ENCODE measurements at places on chromosomes 11 and 22.

DNA sequence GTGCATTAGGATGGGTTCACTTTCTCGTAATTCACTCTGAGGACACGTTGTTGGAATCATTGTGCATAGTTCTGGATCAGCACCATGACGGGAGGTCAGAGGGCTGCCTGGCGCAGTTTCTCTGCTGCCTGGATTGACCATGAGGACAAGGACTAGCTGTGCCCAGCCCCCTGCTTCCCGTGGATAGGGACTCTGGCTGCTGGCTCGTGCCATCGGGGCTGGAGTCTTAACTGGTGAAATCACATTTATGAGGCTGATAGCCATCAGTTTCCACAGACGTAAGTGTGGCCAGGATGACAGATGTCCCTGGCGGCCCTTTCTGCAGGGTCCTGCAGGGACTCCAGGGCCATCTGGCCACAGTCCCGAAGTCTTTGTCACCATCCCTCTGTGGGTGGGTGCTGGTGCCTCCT lies 24.1 kb upstream of the GRAMD4 start:
- no peak for DNase-seq

DNA sequence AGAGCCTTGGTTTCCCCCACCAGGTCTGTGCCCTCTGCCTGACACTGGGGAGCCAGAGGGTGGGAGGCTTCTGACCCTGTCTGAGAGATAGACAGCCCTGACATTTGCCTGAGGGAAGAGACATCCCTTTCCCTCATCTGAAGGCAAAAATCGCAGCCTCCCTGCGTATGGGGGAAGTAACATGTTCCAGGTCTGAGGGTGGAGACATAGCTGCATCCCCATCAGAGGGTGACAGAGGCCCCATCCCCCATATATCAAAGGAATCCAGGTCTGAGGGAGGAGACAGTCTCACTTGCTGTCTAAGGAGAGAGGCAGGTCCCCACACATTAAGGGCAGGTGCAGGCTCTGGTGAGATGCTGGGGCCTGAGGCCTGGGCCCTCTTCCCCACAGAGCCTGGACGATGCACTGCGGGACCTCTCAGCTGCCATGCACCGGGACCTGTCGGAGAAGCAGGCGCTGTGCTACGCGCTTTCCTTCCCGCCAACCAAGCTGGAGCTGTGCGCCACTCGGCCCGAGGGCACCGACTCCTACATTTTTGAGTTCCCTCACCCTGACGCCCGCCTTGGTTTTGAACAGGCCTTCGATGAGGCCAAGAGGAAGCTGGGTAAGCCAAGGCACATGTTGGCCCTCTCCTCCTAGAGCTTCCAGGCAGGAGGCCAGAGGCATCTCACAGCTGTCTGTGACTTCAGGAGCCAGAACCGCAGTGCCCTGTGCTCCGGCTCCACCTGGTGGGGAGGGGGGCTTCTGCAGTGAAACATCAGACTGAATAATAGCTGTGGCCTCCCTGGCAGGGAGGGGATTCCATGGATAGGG lies 16.1 kb upstream of the RELT start:
- DNase-seq = peak; percentile 17

DNA sequence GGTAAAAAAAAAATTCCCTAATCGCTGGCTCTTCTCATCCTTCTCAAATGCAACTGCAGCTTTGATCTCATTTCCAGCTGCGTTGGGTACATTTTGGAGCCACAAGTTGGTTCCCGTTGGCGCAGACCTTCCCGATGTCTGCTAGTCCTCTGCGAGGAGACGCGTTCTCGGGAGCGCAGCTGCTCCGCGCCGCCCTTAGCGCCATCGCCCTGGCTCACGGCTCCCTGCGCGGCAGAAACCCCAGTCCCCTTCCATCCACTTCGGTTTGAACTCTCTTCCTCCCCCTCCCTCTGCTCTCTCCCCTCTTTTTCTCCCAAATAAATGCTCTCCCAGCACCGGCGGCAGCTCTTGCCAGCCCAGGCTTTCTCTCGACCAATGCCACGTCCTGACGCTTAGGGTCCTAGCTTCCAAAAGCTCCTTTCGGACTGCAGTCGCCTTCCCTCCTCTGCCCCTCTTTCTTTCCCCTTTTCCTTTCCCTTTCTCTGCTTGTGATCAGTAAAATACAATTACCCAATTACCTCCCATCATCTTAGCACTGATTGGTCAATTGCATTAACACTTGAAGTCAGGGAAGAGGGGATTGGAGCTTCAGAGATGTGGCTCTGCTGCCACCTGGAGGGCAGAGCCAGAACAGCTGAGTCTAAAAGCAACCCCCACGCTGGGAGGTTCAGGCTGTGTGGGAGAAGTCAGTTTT lies 1165.7 kb downstream of the LRRC4C start:
- DNase-seq = no peak

- no peak for DNase-seq
Measured at GRCh38 chr11:112172362-112172994, 2.8 kb upstream of the BCO2 start.

DNA sequence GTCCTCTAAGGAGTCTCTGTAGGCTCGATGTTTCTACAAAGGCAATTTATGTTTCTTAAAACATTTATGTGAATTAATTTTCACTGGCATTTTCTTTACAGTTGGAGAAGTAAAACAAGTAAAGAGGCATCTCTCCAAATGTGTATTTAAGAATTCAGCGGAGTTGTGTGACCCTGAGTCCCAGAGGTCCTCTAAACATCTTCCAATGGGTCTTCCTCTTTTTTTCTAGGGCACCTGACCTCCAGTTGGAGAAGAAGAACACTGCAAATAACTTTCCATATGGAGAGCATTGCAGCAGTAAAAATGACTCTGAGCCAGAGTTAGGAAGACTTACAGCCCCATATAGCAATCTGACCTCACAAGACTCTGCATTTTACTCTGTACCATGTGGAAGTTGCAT lies 480.5 kb upstream of the RAG2 start:
- DNase-seq = no peak

- DNase-seq = no peak
Measured at GRCh38 chr22:30234786-30235470, 11.6 kb downstream of the LIF start.

DNA sequence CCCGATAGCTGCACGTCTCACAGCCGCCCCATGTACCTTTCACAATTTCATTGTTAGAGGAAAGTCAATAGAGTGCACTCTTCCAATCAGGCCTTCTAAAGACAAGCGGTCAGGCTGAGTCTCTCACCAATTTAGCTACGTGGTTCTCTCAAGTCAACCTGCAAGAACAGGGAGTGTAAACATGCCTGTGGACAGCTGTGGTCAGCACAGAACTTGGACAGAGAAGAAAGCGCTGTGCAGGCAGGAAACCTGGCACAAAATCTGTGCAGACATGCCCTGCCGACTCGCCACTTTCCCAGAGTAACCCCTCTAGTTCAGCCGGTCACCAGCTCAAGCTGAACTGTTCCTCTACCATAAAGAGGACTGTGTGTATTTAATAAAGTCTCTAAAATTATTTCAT lies 39.5 kb downstream of the CHKA start:
- no peak for DNase-seq

DNA sequence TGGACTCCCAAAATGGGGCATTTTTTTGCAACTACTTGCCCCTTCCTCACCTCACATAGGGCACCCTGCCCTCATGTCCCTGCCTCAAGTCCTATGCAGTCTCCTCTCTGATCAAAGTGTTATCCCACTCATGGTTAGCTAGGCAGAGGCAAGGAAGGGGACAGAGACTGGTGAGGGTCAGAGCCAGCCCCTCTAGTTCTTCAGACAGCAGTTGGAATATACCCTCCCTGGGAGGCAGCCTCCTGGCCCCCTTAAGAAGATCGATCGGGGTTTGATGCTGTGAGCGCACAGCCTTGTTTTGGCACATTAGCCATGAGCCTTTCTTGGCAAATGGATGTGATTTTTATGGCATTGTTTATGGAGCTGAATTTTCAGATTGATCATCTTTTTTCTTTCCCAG lies 436.9 kb downstream of the BUD13 start:
- no peak for DNase-seq

GRCh38 chr11:46116007-46116711 lies 5.1 kb downstream of the PHF21A start:
- no peak for DNase-seq

- DNase-seq = no peak
Measured at GRCh38 chr22:37132773-37133172, 16.9 kb downstream of the IL2RB start.

DNA sequence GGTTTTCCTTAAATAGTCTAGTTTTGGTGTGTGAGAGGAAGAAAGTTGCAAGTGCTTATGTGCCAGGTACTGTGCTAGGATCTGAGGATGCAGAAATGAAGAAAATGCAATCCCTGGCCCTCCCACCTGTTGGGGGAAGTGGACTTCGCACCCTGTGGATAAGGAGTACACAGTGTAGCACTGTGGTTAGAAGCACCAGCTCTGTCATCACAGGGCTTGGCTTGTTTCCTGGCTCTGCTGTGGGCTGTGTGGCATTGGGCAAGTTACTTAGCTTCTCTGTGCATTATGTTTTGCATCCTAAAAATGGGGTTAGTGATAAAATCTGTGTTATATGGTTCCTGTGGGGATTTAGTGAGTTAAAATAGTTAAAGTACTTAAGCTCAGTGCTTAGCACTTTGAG lies 68.2 kb downstream of the ENDOD1 start:
- DNase-seq = no peak

DNA sequence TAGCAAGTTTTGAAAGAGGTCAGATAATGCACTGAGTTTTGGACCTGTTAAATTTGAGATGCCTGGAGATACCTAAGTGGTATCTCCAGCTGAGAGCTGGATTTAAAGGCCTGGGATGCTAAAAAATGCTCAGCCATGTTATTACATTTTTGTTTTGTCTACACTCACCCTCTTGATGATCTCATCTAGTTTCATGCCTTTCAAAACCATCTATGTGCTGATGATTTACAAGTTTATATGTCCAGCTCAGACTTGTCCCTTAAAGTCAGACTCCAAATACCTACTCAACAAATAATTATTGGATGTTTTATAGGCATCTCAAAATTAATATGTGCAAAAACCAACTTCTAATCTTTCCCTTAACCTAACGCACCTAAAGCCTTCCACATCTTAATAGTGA lies 103.6 kb upstream of the OR9G4 start:
- no peak for DNase-seq

DNA sequence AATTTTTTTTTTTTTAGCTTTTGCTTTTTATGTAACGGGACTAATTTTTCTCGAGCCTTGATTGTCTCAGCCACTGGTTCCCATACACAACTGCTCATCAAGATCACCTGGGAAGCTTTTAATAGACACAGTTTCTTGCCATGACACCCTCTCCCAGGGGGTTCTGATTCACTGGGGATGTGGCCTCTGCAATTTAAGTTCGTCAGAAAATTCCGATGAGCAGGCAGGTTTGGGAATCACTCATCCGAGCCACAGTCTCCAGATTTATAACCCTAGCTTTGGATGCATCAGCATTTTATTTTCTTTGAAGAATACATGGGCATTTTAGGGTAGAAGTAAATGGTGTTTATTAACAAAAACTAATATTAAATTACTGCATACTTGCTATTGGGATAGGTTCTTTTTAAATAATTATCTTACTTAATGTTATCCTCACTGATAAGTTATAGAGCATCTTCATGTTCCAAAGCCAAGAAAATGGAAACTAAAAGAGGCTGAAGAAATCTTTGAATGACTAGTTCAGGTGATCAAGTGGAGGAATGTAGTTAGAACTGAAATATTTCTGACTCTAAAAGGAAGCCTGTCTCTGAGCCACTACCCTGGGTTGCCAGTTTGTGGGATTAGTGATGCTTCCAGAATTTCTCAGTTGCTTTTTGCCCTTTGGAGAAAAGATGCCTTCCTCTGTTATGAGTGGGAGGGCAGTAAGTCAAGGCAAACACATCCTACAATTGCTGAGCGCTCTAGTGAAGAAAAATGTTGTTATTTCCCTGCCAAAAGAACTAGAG lies 319.0 kb downstream of the DDX10 start:
- DNase-seq = no peak

DNA sequence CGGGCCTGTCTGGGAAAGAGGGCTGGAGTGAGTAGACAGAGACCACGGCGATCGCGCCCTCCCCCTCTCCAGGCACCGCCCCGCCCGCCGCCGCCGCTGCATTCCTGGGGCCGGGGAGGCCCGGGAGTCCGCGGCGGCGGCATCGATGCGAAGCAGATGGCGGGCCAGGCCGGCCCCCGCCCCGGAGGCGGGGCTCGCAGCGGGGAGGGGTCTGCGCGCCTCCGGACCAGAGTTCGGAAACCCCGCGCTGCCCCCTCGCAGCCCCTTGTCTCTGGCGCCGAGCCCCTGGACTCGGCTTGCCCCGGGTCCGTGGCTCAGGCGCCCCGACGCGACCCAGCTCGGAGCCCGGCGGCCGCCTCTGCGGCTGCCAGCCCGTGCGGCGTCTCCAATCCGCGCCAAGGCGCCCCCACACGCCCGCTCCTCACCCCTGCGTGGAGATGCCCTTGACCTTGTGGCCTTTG lies 1.3 kb downstream of the SCARF2 start:
- DNase-seq = no peak

DNA sequence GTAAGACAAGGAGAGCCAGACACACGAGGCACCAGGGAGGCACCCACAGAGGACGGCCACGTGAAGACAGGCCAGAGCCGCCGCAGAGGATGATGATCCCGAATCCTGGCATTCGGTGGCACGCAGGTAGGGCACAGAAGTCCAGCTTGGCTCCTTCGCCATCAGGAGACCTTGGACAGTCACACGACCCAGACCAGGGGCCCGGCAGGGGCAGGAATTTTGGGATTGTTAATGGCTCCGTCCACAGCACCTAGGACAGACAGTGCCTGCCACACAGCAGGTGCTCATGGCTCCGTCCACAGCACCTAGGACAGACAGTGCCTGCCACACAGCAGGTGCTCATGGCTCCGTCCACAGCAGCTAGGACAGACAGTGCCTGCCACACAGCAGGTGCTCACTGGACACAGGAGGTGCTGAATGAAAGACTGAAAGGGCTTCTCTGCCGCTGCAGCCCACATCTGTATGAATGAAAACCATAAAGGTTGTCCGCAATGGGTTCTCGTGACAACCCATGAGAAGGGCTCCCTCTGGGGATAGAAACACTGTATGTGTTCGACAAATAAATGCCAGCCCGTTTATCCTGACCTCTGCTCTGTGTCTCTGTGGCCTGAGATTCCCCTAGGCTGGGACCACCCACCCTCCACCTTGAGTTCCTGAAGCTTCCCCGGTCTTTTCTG lies 341.6 kb downstream of the CTTN start:
- no peak for DNase-seq

- no peak for DNase-seq
Measured at GRCh38 chr22:45201678-45202332, 38.1 kb downstream of the NUP50 start.

GRCh38 chr22:38191731-38192474 lies 9.9 kb upstream of the MAFF start:
- DNase-seq = no peak

GRCh38 chr11:22521226-22521625 lies 104.4 kb downstream of the FANCF start:
- no peak for DNase-seq
